ENCODE measurements at places on chromosomes 4 and X.

- no peaks in the 10 kb centered on the region for H3K4me1 ChIP-seq
- H3K4me3 ChIP-seq: no peak overlapping the region
- H3K27me3 ChIP-seq: no peaks in the 10 kb centered on the region
- no peak overlapping the region for H3K27ac ChIP-seq
- DNase-seq: no peak
Observed at GRCh38 chrX:22389556-22390179, 117.0 kb downstream of the CBLL2 start.

DNA sequence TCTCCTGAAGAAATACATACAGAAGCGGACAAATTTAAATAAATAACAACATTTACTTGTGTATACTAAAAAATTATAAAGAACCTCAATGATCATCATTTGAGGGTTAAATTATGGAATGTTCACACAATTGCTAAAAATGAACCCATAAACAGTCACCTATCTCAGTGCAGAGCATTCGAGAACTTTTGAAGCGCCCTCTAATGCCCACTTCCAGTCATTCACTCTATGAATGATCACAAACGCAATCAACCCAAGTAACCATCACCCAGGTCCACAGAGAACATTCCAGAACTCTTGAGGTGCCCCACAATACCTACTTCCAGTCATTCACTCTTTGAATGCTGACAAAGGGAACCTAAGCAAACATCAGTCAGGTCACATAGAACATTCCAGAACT is 103.5 kb upstream of the PLAC1 start:
- H3K27ac ChIP-seq: no peak overlapping the region
- H3K4me3 ChIP-seq: no peak overlapping the region
- no peaks in the 10 kb centered on the region for H3K4me1 ChIP-seq
- no peak for DNase-seq

DNA sequence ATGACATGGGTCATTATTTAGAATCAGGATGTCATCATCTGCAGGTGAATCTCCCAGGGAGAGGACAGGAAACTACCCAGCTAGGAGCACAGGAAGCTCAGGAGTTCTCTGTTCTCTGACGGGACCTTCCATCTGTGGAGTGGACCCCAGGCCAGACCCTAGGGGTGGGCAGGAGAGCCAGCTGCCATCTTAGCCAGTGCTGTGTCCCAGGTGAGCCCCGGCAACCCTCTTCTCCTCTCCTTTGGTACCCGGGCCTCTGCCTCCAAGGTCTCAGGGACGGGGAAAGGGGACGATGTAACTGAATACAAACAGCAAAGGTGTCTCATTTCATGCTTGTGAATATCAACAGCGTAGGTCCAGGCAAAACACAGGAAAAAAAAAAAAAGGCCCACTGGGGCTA is 48.5 kb downstream of the C4orf50 start:
- no peak for DNase-seq
- no peaks in the 10 kb centered on the region for H3K27me3 ChIP-seq
- H3K36me3 ChIP-seq: peaks cover 5% of the 10 kb centered on the region
- H3K27ac ChIP-seq: no peak overlapping the region

- H3K36me3 ChIP-seq: no peaks in the 10 kb centered on the region
- no peaks in the 10 kb centered on the region for H3K4me1 ChIP-seq
- H3K4me3 ChIP-seq: no peak overlapping the region
- H3K27me3 ChIP-seq: no peaks in the 10 kb centered on the region
Observed at GRCh38 chrX:3176439-3176820, 135.2 kb downstream of the ARSF start.

- H3K36me3 ChIP-seq: peaks cover 6% of the 10 kb centered on the region
- DNase-seq: no peak
- H3K27ac ChIP-seq: peak overlapping the region; percentile 99
- H3K4me1 ChIP-seq: peaks cover 60% of the 10 kb centered on the region
Observed at GRCh38 chr4:7651461-7651921, 216.8 kb upstream of the PSAPL1 start.

DNA sequence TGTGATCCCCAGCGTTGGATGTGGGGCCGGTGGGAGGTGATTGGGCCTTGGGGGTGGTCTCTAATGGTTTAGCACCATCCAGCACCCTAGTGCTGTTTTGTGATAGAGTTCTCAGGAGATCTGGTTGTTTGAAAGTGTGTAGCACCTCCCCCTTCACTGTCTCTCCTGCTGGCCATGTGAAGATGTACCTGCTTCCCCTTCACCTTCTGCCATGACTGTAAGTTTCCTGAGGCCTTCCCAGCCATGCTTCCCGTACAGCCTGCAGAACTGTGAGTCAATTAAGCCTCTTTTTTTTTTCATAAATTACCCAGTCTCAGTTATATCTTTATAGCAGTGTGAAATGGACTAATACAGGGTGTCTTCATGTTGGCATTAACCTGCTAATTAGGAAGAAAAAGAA is 19.3 kb upstream of the TBC1D14 start:
- peaks cover 16% of the 10 kb centered on the region for H3K4me1 ChIP-seq
- no peak overlapping the region for H3K27ac ChIP-seq
- H3K4me3 ChIP-seq: no peak overlapping the region
- no peaks in the 10 kb centered on the region for H3K27me3 ChIP-seq
- H3K36me3 ChIP-seq: peaks cover 4% of the 10 kb centered on the region

GRCh38 chrX:135632353-135632752 is 81.1 kb upstream of the CT45A1 start:
- H3K4me1 ChIP-seq: no peaks in the 10 kb centered on the region
- no peak overlapping the region for H3K4me3 ChIP-seq
- peaks cover 19% of the 10 kb centered on the region for H3K27me3 ChIP-seq
- no peaks in the 10 kb centered on the region for H3K36me3 ChIP-seq

DNA sequence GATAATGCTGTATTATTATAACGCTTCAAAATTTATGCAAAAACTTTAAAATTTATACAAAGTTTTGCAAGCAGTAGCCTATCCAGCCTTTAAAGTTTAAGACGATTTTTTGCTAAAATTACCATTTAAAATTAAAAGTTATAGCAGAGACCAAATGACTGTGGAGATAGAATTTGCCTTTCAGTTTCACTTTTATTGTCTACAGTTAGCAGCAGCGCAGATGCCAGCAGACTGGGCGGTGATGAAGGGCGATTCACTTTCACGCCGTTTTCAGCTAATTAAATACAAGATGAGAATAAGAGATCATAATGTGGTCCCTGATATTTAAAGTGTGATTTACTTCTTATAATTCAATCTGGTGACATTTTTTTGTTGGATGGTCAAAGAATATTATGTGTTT is 1381.5 kb upstream of the ADGRL3 start:
- no peaks in the 10 kb centered on the region for H3K36me3 ChIP-seq
- H3K27me3 ChIP-seq: no peaks in the 10 kb centered on the region
- H3K4me3 ChIP-seq: no peak overlapping the region
- H3K4me1 ChIP-seq: no peaks in the 10 kb centered on the region
- H3K27ac ChIP-seq: no peak overlapping the region

- no peak overlapping the region for H3K27ac ChIP-seq
- DNase-seq: no peak
- no peaks in the 10 kb centered on the region for H3K36me3 ChIP-seq
- H3K4me3 ChIP-seq: no peak overlapping the region
- no peaks in the 10 kb centered on the region for H3K4me1 ChIP-seq
Observed at GRCh38 chr4:166043801-166044200, 170.8 kb downstream of the TLL1 start.

- H3K4me3 ChIP-seq: no peak overlapping the region
- no peaks in the 10 kb centered on the region for H3K36me3 ChIP-seq
- no peak for DNase-seq
- no peaks in the 10 kb centered on the region for H3K27me3 ChIP-seq
- no peaks in the 10 kb centered on the region for H3K4me1 ChIP-seq
- no peak overlapping the region for H3K27ac ChIP-seq
Observed at GRCh38 chrX:150887906-150888465, 10.5 kb downstream of the CD99L2 start.

DNA sequence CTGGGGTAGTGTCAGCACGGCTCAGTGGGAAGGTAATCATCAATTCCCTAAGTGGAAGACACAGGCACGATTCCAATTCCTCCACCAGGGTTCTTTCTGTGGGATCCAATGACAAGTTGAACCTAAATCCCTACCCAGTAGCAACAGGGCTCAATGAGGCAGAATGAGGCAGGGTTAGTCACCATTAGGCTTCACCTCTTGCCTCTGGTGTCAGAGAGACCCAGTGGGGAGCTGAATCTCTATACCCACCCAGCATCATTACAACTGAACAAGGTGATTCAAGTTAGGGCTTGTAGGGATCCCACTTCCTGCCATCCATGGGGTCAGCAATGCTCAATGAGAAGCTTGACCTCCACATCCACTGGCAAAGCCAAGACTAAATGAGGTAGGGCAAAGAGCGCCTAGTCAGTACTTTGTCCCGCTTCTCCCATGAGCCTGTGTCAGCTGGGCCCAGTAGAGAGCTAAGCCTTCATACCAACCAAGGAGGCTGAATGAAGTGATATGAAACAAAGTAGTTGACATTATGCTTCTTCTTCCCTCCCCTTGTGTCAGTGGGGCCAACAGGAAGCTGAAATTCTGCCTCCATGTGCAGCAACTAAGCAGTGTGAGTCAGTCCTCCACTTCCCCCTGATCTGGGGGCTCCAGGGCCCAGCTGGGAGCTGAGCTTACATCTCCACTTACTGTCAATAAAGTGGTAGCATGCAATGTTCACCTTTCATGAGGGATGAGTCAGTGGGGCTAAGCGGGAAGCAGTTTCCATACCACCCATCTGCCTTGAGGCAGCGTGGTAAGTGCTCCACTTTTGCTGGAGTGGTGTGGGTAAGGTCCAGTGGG is 36.4 kb upstream of the RBM41 start:
- no peak for DNase-seq
- no peak overlapping the region for H3K27ac ChIP-seq
- H3K4me1 ChIP-seq: no peaks in the 10 kb centered on the region

GRCh38 chr4:73919691-73920090 is 50.5 kb downstream of the CXCL1 start:
- H3K27ac ChIP-seq: no peak overlapping the region
- DNase-seq: no peak
- no peak overlapping the region for H3K4me3 ChIP-seq
- H3K27me3 ChIP-seq: no peaks in the 10 kb centered on the region

GRCh38 chr4:79209822-79210635 is 115.8 kb downstream of the NAA11 start:
- H3K4me1 ChIP-seq: no peaks in the 10 kb centered on the region
- no peak overlapping the region for H3K4me3 ChIP-seq
- no peaks in the 10 kb centered on the region for H3K27me3 ChIP-seq
- H3K36me3 ChIP-seq: no peaks in the 10 kb centered on the region

DNA sequence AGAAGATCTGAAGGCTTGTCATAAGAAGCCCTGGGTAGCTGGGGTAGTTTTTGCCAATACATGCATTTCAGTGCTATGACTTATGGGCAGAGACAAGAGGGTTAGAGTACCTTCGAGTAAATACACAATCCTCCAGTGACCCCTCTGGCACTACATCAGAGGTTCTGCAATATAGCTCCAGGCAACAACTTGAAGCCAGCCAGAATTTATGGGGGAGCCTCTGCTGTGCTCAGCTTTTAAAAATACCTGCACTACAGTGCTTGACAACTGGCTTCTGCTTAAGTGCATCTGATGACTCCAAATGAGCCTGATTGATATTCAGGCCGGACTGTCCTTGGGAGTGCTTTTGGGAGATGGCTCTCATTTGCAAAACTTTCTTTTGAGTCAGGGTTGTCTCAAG is 44.9 kb upstream of the SMAD1 start:
- no peaks in the 10 kb centered on the region for H3K36me3 ChIP-seq
- H3K27me3 ChIP-seq: peaks cover 51% of the 10 kb centered on the region
- H3K4me1 ChIP-seq: no peaks in the 10 kb centered on the region
- no peak overlapping the region for H3K27ac ChIP-seq

DNA sequence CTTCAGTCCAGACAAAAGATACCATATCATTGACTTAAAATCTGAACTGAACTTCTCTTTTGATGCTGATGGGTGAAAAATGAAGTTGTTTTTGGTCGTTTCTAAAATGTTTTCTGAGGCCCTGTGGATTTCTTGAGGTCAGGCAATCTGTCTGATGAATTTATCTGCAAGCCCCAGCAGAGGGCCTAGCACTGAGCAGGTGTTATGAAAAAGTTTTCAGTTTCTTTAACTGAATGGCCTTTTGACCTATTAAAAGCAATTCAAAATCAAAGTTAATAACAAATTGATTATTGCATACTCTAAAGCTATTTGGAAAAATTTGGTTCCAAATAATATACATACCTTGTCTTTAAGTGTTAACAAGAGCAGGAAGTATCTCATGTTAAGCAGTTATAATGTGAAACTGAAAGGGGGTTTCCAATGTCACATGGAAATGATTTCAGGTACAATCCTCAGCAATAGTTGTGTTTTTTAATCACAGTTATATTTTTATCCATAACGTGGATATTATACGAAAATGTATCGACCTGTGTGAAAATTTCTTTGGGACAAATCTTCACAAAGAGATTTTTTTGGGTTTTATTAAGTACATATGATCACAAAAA is 285.0 kb downstream of the SPANXN1 start:
- no peaks in the 10 kb centered on the region for H3K36me3 ChIP-seq
- H3K4me3 ChIP-seq: no peak overlapping the region
- no peaks in the 10 kb centered on the region for H3K4me1 ChIP-seq
- H3K27me3 ChIP-seq: no peaks in the 10 kb centered on the region
- no peak overlapping the region for H3K27ac ChIP-seq

DNA sequence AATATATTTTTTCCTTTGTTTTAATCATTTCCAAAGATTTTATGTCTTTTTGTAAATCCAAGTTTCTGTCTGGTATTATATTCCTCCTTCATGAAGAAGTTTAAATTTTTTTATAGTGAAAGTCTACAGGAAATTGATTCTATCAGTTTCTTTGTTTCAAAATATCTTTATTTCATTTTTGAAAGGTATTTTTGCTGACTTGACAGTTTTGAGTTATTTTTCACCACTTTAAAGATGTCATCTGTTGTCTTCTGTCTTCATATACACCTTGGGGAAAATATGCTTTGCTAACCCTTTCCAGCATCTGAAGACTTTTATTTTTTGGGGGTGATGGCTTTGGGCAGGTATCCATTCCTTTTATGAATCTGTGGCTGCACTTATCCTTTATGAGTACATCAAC is 164.4 kb upstream of the EPHA5 start:
- DNase-seq: no peak
- no peak overlapping the region for H3K27ac ChIP-seq
- no peak overlapping the region for H3K4me3 ChIP-seq
- no peaks in the 10 kb centered on the region for H3K27me3 ChIP-seq

DNA sequence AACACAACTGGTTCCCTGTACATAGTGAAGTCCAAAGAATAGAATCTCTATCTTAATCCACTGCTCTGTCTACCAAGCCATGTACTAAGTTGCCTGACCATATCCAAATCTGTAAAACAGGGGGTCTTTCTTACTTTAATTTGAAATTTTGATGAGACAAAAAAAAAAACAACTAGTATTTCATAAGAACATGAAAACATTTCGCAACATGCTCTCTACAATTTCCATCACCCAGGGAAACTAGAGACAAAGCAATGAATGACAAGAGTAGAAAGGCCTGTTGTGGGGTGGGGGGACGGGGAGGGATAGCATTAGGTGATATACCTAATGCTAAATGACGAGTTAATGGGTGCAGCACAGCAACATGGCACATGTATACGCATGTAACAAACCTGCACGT is 279.9 kb downstream of the PPP3CA start:
- no peak for DNase-seq
- H3K36me3 ChIP-seq: peaks cover 5% of the 10 kb centered on the region
- H3K27me3 ChIP-seq: no peaks in the 10 kb centered on the region
- no peak overlapping the region for H3K4me3 ChIP-seq

GRCh38 chr4:1203026-1203616 is 30.7 kb upstream of the SPON2 start:
- peaks cover 48% of the 10 kb centered on the region for H3K4me1 ChIP-seq
- no peaks in the 10 kb centered on the region for H3K27me3 ChIP-seq
- H3K4me3 ChIP-seq: peak overlapping the region; percentile 66
- H3K36me3 ChIP-seq: peaks cover 37% of the 10 kb centered on the region

- no peak overlapping the region for H3K4me3 ChIP-seq
- H3K36me3 ChIP-seq: no peaks in the 10 kb centered on the region
Observed at GRCh38 chrX:155761185-155761584, 120.0 kb upstream of the VAMP7 start.

GRCh38 chr4:62940229-62940628 is 1469.0 kb downstream of the TECRL start:
- H3K36me3 ChIP-seq: no peaks in the 10 kb centered on the region
- no peak overlapping the region for H3K27ac ChIP-seq
- no peak for DNase-seq
- H3K4me1 ChIP-seq: no peaks in the 10 kb centered on the region
